ENCODE measurements at places on chromosomes 6 and 20.
A peak's percentile ranks its signal among the peaks of the same experiment; 100 is the strongest.

- DNase-seq, result no peak
These were observed 207.5 kb downstream of the FOXC1 start for GRCh38 chr6:1817033-1817761.

DNA sequence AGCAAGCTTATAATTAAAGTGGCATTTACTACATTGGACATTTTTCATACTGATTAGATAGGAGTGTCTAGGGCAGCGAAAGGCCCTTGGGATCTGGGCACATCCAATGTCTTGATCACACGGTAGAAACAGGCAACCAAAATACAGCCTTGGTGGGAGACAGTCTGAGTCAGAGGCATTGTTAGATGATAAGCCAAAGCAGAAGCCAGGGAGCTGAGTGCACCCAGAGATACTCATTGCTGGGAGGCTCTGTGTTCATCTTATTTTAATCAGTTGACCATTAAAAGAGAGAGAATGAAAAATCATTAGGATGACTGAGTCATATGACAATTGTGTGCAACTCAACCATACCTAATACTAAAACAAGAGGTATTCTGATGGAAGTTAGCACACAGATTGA lies 109.5 kb downstream of the LCA5 start:
- DNase-seq, result no peak

DNA sequence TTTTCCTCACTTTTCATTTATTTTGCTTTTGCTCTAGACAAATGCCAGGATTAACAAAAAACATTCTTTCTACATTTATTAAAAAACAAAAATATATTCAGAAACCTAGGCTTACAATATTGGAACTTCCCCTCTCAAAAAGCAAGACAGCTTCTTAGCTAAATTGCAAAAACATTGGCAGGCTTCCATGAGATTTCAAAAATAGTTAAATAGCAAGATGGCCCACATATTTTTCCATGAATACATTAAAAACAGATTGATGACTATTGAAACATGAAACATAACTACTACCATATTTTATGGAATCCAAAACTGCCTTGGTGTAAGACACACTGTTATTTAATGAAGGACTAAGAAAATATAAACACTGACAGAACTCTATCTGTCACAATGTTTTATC lies 92.0 kb downstream of the LY86 start:
- DNase-seq, result no peak

DNA sequence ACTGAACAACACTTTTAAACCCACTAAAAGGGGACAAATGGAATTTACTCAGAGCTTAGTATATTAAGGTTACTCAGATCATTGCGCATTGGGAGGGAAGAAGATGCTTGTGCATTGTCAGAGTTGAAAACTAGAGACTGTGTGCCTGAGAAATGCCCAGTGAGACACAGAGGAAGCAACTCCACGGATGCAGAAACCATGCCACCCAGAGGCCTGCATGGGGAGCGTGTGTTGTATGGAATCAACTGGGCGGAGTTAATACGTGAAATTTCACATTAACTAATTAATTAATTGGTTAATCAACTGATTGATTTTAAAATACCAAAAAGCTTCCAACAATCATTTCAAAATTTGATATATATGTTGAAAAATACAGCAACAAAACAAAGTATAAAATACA lies 391.6 kb downstream of the PLCB1 start:
- DNase-seq, result no peak

GRCh38 chr6:104603108-104603745 lies 256.5 kb downstream of the HACE1 start:
- no peak for DNase-seq

DNA sequence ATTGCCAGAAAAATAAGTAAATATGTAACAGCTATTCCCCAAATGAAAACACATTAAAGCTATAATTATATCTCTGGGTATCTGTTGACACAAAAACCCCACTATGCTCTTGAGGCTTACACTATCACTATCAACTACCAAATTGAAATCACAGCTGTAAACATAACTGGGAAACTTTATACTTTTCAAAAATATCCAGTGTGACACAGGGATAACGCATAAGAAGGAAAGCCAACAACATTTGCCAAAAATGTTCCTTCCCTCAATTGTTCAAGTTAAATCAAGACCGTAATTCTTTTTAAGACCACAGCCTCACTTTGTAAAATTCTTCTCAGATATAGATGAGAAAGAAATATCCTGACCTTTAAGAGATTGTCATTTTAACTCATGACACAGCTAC lies 3.1 kb downstream of the ZHX3 start:
- DNase-seq, result no peak

GRCh38 chr20:44650771-44651433 lies 597 bp downstream of the ADA start:
- peak; percentile 21 for DNase-seq

GRCh38 chr20:25306991-25307903 lies 59.4 kb downstream of the PYGB start:
- no peak for DNase-seq

DNA sequence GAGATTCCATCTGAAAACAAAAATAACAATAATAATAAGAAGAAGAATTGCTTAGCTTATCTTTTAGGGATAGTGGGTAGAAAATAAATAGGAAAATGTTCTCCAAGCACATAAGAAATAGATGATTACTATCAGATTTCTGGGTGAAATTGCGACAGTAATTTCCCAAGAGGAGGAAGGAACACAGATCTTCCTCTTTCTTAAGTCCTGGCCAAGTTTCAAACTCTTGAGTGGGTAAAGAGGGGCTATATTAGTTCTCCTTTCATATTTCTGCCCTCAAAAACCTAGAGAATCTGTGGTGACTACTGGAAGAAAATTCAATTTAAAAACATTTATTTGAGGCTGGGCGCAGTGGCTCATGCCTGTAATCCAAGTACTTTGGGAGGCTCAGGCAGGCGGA lies 63.7 kb downstream of the PHACTR2 start:
- DNase-seq, result no peak

GRCh38 chr6:49499623-49500022 lies at the start of gene GLYATL3:
Gene GLYATL3, plus strand, starts transcription at chr6:49499923. Its CDS starts 12,068 bp downstream, at chr6:49511991.
- DNase-seq, result no peak

GRCh38 chr6:128365520-128366160 lies 154.8 kb downstream of the PTPRK start:
- DNase-seq, result no peak

DNA sequence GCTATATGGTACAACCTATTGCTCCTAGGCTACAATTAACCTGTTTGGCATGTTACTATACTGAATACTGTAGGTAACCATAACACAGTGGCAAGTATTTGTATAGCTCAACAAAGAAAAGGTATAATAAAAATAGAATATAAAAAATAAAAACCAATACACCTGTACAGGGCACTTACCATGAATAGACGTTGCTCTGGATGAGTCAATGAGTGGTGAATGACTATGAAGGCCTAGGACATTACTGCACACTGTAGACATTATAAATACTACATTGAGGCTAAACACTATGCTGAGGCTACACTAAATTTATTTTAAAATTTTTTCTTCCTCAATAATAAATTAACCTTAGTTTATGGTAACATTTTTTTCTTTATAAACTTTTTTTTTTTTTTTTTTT lies 18.6 kb downstream of the ELOVL5 start:
- DNase-seq, result no peak

DNA sequence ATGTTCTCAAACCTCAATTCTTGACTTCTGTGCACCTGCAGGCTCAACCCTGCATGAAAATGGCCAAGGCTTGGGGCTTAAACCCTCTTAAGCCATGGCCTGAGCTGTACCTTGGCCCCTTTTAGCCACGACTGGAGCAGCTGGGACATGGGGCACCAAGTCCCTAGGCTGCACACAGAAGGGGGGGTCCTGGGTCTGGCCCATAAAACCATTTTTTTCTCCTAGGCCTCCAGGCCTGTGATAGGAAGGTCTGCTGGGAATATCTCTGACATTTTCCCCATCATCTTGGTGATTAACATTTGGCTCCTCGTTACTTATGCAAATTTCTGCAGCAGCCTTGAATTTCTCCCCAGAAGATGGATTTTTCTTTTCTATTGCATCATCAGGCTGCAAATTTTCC lies 119.4 kb upstream of the VGLL2 start:
- no peak for DNase-seq

DNA sequence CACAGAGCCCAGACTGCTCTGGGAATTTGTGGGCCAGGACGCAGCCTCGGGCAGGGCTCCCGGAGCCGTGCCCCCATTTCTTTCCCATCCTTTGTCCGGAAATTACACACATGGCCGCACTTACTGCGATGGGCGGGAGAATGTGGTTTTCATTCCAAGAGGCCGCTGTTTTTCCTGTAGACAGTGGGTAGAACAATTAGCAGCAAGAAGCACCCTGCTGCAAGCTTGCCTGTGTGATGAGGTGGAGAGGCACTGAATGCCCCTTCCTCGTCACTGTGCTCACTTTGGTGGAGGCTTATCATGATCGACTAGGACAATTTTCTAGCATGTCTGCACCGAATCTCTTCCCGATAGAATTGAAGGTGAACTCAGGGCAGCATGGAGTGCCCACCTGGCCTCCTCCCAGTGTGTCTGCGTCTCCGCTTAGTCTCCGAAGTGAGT lies 102.8 kb downstream of the DACT2 start:
- DNase-seq, result no peak

- no peak for DNase-seq
These were observed 47.9 kb downstream of the COL11A2 start for GRCh38 chr6:33144373-33144772.

GRCh38 chr6:35489066-35489465 lies 7.8 kb downstream of the TEAD3 start:
- DNase-seq, result no peak

- no peak for DNase-seq
These were observed 2.5 kb downstream of the HDAC2 start for GRCh38 chr6:113968472-113968871.

DNA sequence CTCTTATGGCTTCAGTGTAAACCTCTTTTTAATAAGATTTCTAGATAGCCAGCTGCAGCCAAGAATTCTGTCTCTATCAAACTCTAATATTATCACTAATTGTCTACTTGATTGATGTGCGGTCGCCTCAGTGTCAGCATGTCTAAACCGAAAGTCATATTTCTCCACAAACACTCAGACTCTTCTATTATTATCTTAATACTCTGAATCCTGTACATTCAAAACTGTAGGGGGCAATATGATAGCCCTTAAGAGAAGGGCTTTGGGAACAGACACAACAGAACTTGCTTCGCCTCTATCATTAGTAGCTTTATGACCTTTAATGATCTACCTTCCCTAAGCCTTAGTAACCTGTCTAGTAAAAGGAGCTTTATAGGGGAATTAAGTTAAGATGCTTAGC lies 379.7 kb upstream of the PTCHD4 start:
- DNase-seq, result no peak

- no peak for DNase-seq
These were observed 1.2 kb downstream of the CSTF1 start for GRCh38 chr20:56393653-56394052.

GRCh38 chr6:105896821-105897095 lies 189.4 kb upstream of the PRDM1 start:
- DNase-seq, result no peak

GRCh38 chr20:46635514-46636136 lies 15.6 kb downstream of the SLC13A3 start:
- no peak for DNase-seq

GRCh38 chr6:39772559-39773273 lies 19.5 kb upstream of the DAAM2 start:
- no peak for DNase-seq

GRCh38 chr6:52566853-52567279 lies 10.0 kb downstream of the TRAM2 start:
- no peak for DNase-seq

DNA sequence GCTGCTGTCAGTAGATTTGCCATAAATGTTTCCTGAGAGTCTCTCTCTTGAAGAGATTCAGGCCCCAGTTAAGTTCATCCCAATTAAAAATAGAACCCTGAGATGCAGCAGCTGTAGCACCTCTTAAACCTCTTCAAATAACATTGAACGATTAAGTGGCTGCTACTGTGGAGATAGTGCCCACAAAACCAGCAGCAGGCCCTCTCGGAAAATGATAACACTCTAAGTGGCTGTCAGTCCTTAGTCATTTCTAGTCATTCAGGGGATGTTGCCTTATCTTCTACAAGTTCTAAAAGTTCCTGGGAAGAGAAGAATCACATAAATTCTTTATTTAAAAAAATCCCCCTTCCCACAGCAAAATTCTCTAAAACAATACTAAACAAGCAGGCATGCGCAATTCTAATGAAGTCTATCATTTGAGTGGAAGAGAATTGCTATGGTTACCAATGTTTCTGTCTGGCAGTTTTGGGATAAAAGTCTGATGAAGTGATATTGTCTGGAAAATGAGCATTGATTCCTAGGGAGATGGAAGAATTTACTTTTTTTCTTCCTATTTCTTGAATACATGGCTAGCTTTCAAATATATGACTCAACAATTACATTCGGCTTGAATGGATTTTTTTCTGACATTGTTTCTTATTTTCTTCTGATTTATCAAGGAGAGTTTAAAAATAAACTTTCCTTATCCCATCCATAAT lies 131.9 kb downstream of the TRMT11 start:
- no peak for DNase-seq

DNA sequence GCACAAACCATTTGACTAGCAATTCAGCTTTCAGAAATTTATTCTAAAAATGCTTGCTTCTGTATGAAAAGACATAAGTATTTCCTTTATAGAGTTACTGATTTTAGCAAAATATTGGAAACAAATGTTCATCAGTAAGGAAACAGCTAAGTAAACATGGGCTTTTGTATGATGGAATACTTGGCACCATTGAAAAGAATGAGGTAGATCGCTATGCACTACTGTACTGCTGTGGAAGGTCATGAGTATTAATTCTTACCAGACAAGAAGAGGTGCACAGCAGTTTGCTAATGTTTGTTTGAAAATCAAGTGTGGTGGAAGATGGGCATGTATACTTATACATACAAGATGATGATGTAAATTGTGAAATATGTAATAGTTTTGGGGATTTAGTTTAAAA lies 73.0 kb downstream of the FARS2 start:
- no peak for DNase-seq

GRCh38 chr6:124557873-124558272 lies 404.4 kb upstream of the RNF217 start:
- no peak for DNase-seq

DNA sequence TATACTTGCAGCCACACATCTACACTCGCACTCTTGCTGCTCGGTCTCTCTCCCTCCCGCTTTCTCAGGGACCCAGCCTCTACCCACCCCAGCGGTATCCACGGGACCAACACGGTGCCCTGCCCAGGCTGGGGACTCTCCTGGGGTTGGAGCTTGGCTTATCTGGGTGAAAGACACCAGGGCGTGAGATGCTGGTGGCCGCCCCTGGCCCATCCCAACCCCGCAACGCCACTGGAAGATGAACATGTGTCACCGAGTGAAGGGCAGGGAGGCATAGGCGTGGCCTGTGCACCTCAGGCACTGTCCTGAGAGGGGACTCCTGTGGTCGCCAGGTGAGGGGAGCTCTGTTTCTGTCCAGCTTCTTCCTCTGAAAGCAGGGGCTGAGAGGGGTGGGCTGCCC lies 47.4 kb downstream of the NINL start:
- no peak for DNase-seq

GRCh38 chr20:59583428-59584277 lies 20.7 kb upstream of the PHACTR3 start:
- DNase-seq, result no peak

- DNase-seq, result no peak
These were observed 50.4 kb downstream of the BANF2 start for GRCh38 chr20:17749978-17750721.
